ENCODE measurements at places on chromosomes 12 and 14.

DNA sequence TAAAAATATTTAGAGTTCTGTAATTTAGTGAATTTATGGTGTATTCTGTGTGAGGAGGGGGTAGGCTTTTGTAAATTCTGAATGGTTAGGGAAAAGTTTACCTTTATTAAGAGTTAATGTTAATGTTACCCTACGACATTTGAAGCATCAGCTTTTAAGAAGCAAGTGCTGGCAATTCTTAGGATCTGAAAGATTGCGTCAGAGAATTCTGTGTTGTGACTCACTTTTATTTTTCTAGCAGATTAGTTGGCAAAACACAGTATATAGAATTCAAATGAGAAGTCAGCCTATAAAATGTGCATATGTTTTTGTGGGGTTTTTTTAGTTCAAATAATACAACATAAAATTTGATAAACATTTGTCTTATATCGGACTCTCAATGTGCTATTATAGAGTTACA, 97.6 kb downstream of the RAD52 start:
- no peak for DNase-seq

DNA sequence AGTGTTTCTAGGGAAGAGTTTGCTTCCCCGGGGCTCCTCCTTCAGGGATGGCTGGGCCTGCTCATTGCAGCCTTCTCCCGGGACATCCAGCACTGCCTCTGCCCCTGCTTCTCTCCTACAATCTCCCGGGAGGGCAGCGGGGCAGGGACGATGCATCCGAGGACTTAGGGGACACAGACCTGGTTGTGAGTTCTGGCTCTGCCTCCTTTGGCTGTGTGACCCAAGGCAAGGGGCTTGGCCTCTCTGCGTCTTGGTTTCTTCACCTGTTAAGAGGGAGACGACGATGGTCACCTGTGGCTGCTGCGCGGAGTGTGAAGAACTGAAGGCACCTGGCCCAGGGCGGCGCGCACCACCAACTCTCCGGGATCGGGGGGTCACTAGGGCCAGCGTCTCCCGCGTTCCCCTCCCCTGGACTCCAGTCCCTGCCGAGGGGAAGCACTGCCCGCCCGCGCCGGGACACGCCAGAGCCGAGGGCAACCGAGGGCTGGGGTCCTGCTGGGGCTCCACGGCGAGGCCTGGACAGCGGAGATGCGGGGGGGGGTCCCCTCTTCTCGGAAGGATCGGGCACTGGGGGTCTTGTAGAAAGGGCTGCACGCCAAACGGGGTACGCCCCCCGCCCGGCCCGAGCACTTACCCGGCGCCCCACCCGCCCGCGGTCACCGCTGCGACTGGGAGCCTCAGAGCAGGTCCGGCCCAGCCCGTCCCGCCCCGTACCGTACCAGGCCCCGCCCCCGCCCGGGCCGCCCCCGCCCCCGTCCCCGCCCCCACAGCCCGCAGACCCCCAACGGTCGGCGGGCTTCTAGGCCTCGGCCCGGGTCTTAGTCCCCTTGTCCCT, at the start of gene HVCN1:
Gene HVCN1 (minus strand): TSS at position 670 of the 835 bp plus-strand sequence. CDS start 5,870 bp downstream, outside the sequence.
- DNase-seq, result no peak

DNA sequence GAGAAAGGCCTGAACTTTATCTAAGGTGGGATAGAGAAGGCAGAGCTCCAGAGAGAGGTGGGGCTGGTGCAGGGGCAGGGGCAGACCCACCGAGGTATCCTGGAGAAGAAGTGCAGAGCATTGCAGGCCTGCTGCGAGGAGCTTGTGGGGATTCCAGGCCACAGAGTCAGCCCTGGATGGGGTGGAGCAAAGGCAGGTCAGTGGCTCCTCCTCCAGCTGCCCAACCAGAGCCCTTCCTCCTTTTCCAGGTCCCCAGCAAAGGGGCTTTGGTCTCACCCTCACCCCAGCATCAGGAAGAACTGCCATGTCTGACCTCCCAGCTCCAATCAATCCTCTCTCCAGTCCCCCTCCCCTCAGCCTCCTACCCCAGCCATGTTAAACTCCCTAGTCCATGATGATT, 19.8 kb upstream of the ZNF740 start:
- no peak for DNase-seq

GRCh38 chr14:50065583-50065982, 50.8 kb downstream of the VCPKMT start:
- no peak for DNase-seq

DNA sequence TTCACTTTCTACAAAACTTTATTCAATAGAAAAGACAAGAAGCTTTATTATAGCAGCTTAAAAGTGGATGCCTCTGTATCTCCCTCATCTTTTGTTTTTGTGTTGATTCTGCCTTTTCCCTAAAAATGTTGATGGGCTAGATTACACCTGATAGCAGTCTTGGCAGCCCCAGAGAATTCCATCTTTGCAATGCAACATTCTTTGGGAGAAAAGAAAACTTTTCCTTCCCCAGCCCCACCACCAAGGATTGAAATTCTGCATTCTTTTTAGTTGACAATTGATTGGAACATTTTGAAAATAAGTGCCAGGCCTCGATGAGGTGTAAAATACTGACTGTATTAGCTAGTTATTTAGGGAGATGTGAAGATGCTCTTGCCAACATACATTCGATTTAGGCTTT, 306.8 kb upstream of the G2E3 start:
- DNase-seq, result no peak

DNA sequence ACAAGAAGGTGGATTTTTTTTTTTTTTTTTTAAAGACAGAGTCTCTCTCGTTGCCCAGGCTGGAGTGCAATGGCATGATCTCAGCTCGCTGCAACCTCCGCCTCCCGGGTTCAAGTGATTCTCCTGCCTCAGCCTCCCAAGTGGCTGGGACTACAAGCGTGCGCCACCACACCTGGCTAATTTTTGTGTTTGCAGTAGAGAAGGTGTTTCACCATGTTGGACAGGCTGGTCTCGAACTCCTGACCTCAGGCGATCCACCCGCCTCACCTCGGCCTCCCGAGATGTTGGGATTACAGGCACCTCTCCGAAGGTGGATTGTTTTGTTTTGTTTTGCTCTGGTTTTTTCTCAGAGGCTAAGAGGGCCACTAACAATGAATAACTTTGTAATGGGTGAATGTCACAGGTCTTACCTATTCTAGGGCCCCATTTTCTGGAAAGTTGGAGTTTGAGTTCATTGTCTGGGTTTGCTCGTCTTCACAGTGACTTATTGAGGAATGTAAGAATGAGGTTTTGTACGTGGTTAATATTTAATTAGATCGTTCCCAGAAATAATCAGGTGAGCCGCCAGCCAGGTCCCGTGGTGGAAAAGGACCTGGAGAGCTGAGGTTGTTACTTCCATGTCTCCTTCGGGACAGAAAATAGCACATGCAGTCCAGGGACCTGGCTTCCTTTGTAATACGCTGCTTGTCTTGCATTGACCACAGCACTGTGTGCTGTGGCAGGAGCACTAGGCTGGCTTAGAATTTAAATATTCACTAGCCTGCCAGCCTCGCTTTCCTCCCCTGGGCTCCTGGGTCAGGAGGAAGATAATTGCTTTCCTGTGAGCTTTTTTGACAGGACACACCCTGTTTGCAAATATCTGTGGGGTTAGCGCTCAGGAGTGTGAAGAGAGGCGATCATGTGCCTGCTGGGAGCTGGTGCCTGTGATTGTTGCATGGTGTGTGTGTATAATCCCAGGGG, 2.3 kb downstream of the HIP1R start:
- DNase-seq, result no peak

GRCh38 chr12:63944586-63945228, 100.2 kb downstream of the SRGAP1 start:
- DNase-seq, result no peak

DNA sequence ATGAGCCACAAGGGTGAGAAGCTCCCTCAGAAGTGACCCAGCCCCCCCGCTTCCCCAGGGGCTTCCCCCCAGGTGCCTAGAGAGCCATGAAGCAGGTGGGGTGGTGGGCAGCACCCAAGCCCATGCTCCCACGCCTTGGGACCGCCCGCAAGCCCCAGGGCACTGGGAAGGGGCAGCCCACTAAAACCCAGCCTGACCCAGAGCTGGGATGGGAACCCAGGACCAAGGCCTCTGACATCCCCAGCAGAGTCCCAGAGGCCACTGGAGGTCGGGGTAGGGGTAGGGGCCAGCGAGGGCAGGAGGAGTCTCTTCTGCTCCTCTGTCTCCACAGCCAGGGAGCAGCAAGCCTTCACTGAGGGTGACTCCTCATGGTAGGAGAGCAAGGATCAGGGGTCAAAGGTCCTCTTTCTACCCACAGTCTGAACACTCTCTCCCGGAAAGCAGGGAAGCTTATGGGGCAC, 86.5 kb upstream of the ZFP36L1 start:
- DNase-seq, result no peak

GRCh38 chr14:90179809-90180779, 76.3 kb upstream of the PSMC1 start:
- DNase-seq, result no peak

DNA sequence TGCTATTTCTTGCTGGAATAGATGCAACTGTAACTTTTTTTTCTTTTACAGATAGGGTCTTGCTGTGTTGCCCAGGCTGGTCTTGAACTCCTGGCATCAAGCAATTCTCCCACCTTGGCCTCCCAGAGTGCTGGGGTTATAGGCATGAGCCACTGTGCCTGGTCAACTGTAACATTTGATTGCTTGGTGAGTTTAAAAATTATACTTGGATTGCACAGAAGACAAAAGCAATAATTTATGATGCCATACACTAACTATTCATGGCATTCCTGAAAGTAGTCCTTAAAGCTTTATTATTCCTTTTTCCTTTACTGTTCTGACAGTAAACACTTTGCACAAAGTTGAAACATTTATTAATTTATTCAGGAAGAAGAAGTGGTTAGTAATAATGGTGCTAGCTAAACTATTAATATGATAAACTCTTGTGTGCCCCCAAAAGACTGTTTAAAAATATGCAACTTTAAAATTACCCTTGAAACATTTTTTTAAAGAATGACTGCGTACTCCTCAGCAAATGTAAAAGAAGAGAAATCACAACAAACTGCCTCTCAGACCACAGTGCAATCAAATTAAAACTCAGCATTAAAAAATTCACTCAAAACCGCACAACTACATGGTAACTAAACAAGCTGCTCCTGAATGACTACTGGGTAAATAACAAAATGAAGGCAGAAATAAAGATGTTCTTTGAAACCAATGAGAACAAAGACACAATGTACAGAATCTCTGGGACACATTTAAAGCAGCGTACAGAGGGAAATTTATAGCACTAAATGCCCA, 8.3 kb downstream of the PTPRB start:
- no peak for DNase-seq

DNA sequence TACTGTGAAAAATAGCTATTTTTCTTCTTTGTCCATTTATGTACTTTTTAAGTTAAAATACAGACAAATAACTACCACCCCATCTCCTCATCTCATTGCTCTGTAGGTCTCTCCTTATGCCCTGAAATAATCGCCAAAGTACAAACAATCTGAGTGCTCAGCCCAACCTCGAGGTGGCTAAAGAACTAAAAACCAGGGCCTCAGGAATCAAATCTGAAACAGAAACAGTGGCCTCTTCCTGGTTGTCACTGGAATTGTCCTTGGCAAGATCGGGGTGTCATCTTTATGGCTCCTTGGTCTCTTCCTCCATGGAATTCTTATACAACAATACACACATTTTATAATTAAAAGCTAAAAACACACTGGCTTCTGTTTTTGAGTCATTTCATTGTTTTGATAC, 182.4 kb downstream of the ASCL1 start:
- DNase-seq, result no peak

DNA sequence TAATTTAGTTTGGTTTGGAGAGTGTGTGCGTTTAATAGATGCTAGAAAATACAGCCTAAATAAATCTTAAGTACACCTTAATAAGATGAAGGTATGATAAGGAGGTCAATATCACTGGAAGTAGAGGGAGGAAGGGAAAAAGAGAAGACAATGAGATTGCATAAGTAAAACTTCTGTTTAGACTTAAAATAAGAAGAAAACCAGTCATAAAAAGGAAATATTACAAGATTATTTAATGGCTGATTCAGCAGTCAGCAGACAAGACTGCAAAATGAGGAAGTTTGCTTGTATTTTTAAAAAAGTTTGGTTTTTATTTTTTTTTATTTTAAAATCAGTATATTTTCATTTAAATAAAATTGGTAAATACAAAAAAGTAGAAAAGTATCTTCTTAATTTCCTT, 3.2 kb downstream of the SLC38A6 start:
- DNase-seq, result no peak

GRCh38 chr12:93335603-93336162, 42.0 kb upstream of the NUDT4 start:
- no peak for DNase-seq

DNA sequence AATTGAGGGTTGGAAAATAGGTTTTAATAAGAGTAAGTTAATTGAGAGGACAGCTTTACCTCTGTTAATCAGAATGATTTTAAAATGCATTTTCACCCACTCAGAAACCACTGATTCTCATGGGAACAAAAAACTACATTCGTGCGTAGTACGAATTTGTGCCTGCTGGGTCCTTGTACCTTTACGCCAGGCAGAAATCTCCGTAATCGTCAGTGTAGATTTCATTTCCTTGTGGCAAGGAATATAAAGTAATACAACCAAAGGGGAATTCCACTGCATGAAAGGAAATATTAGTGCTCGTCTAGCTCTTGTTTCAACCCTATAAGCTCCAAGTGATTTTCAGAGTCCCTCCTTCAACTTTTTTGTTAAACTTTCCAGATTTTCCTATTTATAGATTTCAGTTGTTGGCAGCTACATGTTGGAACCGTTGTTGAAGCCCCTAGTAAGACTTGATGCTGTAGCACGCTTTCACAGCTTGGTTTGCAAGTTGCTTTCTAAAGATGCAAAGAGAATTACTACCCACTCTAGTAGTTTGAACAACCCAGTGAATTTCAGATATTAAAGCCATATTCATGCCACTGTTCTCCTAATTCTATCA, 90.6 kb downstream of the ETV6 start:
- DNase-seq, result no peak

GRCh38 chr14:22341049-22341448, 248.0 kb downstream of the DAD1 start:
- no peak for DNase-seq

GRCh38 chr14:23296012-23296777, 6.5 kb downstream of the PPP1R3E start:
- DNase-seq, result no peak

- DNase-seq, result no peak
These were observed 350.3 kb downstream of the GXYLT1 start for GRCh38 chr12:41794336-41794735.

DNA sequence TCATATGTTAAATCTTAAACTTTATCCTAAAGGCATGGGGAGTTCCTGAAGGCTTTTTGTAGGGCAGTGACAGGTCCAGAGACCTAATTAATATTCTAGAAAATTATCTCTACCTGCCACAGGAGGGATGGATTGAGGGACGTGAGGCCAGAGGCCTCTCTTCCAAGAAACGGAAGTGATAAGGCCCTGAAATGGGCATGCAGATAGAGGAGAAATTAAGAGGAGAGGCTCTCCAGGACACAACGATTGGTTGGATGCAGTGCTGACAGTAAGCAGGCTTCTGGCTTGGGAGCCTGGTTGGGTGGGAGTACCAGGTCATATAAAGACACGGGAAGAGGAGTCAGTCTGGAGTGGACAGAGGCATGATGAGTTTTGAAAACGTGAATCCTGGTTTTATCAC, 3.1 kb upstream of the BORCS5 start:
- no peak for DNase-seq

- no peak for DNase-seq
These were observed 2.0 kb downstream of the DYRK2 start for GRCh38 chr12:67650388-67651131.

Measured in NCI-H1048 (cell line).